ENCODE measurements at places on chromosomes 4 and X.

DNA sequence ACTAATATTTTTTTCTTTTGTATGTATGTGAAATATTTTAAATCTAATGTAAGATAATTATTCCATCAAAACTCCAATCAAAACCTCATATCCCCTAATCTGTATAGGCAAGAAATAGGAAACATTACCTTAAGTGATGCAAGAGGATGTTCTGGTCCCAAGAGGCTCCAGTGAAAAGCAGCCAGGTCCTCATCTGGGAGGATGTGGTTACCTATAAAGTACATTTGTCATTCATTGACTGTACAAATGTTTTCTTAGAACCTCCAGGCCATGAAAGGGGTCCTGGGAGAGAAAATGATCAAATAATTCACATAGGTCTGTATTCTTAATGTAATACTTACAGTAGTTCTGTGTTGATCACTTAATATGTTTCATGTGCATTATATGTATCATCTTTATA, 25.5 kb downstream of the FAM120C start:
- no peak for DNase-seq

DNA sequence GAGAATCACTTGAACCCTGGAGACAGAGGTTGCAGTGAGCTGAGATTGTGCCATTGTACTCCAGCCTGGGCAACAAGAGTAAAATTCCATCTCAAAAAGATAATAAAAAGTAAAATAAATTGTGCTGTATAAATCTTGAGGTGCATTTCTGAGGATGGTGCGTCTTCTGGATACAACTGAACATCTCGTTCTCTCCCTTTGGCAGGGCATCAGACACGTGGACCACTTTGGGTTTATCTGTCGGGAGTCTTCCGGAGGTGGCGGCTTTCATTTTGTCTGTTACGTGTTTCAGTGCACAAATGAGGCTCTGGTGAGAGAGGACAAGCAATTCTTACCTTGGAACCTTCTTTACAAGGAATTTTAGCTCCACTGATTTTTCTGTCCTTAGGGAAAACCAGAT, 60.2 kb downstream of the PTTG2 start:
- no peak for DNase-seq

DNA sequence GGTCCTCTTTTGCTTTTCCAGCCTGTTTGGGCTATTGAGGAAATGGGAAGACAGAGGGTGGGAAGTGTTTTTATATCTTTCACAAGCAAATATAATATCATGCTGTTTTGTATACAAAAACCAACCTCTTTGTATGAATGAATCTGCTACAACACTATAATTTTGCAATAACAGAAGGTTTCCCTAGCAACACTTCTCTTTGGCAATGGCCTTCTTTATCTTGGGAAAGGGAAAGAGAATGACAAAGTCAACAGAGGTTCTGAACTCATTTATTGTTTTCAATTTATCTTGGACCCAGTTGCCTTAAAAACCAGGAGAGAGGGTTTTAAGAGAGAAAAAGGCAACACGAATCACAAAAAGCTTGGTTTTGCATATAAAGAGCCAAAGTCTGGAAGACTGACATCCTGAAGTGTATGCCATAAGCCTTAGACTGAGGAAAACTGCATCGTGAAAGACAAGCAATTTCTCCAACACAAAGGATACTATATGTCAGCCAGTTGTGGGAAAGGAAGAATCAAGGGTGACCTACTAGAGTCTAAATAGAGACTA, 121.8 kb upstream of the FAM241A start:
- DNase-seq, result no peak

DNA sequence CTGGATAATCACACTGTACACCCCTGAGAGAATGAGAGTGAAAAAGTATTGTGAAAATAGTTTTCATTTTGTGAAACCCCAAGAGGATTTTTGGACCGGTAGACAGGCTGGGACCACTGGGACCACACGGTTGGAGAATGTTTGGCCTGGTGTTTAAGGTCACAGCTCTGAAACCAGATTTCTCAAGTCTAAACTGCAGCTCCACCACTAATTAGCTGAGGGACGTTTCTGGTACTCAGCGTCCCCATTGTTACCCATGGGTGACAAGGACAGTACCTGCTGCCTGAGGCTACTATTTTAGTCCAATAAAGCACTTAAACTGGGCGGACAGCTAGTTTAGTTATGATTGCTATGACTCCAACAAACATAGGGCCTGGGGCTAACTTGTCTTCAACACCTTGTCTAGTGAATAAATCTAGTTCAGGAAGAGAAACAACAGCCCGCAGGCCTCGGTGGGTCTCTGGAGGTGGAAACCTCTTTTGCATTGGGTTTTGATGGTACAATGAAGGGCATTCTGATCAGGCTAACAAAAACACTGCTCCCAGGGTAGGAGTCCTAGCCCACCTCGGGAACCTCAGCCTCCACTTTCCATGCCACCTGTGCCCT, 509 bp upstream of the USP11 start:
- DNase-seq, result no peak

DNA sequence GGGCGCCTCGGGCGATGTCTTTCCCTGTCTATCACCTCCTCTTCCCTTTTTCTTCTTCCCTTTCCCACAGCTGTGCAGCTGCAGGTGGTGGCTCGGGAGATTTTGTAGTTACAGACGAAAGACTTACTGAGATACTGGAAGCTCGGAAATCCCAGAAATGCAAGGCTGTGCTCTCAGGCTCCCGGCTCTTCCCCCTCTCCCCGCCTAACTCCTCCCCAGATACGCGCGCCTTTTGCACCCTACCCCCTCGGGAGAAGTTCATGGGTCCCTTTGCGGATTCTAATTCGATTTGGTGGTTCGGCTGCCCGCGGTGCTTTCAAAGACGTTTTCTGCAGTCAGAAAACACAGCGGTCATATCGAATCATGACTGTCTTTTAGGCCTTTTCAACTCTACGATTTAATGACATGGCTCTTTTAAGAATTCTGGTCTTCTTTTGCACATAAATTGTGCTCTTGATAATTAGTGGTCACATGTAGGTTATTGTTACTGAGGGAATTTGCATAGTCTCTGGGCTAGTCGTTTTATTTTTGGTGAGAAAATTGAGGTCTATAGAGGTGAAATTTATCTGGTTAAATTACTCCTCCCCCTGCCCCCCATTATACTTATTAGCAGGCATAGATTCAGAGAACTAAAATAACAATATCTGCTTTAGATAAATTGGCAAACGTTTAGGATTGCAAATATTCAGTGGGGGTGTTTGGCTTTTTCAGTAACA, 1.6 kb downstream of the SEPTIN11 start:
- DNase-seq, result no peak

GRCh38 chrX:132955690-132956089, 2.7 kb downstream of the HS6ST2 start:
- DNase-seq, result no peak

GRCh38 chr4:144851948-144852347, 206.0 kb downstream of the HHIP start:
- no peak for DNase-seq

DNA sequence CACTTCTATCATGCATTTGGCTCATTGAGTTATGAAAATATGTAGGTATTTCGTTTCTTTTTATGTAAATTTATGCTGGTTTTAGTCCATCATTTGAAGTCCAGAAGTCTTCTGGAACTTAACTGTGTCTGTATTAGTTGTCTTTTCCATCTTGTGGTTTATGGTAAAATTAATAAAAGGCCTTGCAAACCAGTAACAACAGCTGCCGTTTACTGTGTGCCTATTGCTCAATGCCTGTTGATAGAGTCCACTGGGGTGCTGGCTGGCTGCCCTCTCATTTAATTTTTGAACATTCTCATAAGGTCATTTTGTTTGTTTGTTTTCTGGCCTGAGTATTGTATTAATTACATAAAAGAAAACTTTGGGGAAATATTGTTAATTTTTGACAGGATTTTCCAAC, 98.0 kb downstream of the NAA11 start:
- no peak for DNase-seq

DNA sequence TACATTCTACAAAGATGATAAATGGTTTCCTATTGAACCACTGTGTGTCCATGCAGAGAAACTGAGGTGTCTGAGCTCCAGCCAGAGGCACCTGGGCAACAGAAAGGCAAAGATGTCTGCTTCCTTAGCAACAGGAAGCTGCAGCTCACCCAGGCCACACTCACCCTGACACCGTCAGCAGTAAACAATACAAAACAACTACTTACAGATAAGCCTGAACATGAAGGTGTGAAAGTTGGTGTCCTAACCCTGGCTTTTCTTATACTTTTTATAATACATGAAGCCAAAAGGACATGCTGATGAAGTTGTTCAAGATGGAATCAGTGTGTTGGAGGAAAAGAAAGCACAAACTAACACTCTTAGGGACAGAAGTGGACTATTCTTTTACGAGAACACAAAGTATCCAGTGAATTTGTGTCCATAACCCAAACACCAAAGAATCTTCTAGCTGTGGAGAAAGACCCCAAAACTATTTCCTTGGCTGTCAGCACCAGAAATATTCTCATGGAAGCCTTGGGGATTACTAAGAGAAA, 117.3 kb downstream of the SYNPO2 start:
- DNase-seq, result no peak

- DNase-seq, result no peak
These were observed 169.9 kb downstream of the DCLK2 start for GRCh38 chr4:150248181-150248580.

DNA sequence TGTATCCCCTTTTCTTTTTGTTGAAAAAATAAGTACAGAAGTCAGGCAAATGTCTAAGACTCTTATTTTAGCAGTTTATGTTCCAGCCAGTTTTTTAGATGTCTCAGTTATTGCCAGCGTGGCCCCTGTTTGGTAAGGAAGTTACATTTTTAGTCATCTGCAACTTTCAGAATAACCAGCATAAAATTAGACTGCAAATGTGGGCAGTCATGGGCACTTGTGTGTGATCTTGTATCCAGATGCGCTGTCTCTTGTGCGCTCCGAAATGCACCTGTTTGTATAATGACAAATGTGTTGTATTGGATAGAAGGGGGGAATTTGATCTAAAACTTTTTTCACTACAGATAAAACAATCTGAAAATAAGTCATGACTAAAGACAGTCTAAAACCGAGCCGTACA, 44.3 kb upstream of the CLCN4 start:
- DNase-seq, result no peak

- DNase-seq, result no peak
These were observed 21.0 kb downstream of the S100G start for GRCh38 chrX:16671005-16671404.

DNA sequence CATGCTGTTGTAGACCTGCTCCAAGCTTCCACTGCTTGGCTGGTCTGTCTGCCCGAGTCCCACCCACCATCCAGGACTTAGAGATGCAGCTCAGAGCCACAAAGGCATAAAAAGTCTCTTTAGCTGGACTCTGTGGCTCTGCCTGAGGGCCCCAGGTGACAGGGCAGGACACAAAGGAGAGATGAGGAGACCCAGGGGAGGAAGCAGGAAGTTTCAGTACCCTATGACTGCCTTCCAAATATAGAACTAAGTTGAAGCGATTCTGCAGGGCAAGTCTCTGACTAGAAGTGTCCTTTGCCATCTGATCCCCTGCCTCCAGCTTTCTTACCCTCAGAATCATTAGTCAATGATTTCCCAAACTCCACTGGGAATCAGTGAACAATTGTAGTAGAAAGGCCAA, 11.2 kb upstream of the CXCR3 start:
- DNase-seq, result no peak

GRCh38 chr4:73345399-73345975, 58.6 kb upstream of the ALB start:
- DNase-seq, result no peak

DNA sequence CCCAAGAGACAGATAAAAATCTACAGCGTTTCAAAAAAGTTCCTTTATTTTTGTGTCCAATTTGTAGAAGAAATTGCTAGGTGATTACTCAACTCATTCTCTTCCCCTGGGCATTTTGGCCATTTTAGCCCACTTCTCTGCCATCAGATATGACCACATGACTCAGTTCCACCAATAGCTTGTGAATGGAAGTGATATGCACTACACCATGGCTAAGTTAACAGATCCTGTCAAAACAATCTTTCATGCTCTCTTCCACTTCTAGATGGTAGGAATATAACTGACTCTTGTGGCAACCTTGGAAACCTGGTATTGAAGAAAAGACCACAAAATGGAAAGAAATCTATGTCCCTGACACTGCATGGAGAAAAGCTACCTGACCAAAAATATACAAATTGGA, 26.2 kb upstream of the FREM3 start:
- DNase-seq, result no peak

DNA sequence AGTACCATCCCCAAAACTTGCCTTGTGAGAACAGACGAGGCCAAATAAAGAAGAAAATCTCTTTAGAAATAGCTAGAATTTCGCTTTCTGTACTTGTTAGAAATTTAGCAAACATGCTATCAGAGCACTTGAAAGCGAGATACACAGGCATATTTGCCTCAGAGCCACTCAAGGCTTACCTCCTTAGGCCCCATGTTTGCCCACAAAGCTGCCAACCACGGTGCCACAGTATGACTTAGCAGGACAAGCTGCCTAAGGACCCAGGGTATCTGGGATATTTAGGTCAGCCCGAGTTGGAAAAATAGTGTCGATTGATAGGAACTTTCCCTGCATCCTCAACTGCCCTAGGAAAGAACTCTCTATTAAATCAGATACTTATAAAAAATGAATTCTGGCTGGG, 24.2 kb downstream of the NDNF start:
- DNase-seq, result no peak

GRCh38 chr4:23114538-23114937, 421.8 kb downstream of the GBA3 start:
- DNase-seq, result no peak

- DNase-seq, result no peak
These were observed 96.5 kb upstream of the DHX15 start for GRCh38 chr4:24680746-24681448.

GRCh38 chr4:66750273-66750672, 795.0 kb downstream of the CENPC start:
- no peak for DNase-seq

- DNase-seq, result no peak
These were observed 78.7 kb upstream of the PDE5A start for GRCh38 chr4:119707336-119707735.

DNA sequence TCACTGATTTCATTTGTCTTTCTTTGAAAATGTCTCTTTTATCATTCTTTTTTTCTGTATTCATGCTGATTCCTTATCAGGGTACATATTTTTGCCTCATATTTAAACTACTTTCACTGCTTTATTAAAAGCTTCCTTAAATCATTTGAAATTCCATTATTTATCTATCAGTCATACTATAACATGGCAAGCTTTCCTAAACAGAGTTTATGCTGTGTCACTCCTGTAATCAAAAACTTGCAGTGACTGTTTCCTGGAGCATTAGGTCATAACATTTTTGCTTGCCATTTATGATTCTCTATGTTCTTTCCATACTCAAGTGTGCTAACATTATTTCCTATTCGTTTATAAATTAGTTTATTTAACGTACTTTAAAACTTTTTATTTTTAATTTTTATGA, 203.7 kb downstream of the BMPR1B start:
- no peak for DNase-seq

- no peak for DNase-seq
These were observed 47.1 kb upstream of the TSPAN7 start for GRCh38 chrX:38514016-38514854.

GRCh38 chrX:13248867-13249486, 70.9 kb downstream of the ATXN3L start:
- no peak for DNase-seq

- DNase-seq, result no peak
These were observed 14.9 kb upstream of the EXOSC9 start for GRCh38 chr4:121786221-121786620.

Data from activated CD8-positive, alpha-beta memory T cell treated with anti-CD3 and anti-CD28 coated beads for 1 hour (primary cell).